ENCODE measurements at places on chromosomes 3 and 15.

DNA sequence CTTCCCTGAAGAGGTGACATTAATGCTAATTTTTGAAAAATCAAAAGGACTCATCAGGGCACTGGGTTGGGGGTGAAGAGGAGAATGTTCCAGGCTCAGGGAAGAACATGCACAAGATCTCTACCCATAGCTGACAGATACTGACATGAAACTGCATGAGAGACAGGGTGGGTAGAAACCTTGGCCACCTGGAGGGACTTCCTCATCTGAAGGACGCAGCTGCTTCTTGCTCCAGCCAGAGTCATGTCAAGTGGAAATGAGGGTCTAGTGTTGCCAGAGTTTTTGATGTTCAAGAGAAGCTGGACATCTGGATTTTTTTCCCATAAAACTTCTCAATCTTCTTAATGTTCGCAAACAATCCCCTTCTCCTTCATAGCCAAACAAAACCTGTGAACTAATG lies 29.7 kb downstream of the AMOTL2 start:
- no peak for DNase-seq

GRCh38 chr3:97579365-97579764 lies 185.2 kb upstream of the ARL6 start:
- DNase-seq = no peak

DNA sequence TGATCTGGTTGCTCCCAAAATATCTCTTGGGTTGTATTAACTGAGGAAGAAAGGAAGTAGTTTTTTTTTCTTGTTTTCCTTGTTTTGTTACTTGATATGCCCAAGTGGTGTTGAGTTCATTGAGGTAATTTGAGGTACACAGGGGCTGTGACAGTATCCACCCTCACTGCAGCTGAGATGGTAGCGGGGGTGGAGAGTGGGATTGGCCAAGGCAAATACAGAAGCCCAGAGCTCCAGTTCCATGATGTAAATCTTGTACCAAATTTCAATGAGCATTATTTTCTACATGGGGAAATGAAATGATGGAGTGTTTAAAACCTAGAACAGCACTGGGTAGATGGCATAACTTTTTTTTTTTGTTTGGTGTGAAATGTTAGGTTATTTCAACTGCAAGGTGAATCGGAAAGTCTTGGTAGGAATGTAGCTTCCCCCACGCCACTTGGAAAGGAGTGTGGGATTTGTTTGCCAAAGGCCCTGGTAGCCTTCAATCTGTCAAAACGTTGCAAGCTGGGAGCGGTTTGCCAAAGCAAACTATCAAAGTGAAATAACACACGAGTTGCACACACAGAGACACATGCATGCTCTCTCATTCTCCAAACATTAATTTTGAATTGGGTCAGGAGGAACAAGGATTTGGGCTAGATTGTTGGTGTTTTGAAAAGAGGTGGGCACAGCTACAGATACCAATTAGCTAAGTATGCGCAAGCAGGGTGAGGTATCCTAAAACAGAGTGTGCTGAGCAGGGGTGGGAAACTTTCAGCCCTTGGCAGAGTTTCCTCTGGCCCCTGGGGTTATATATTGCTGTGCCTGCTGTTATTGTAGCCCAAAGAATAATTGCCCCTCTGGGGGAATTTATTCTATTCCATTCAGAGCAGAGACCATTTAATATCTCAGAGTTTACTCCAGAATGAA lies 34.6 kb downstream of the THSD4 start:
- DNase-seq = no peak

GRCh38 chr3:76643623-76644304 lies 396.1 kb upstream of the ROBO2 start:
- no peak for DNase-seq

GRCh38 chr3:48394391-48394790 lies 22.4 kb downstream of the FBXW12 start:
- DNase-seq = no peak

DNA sequence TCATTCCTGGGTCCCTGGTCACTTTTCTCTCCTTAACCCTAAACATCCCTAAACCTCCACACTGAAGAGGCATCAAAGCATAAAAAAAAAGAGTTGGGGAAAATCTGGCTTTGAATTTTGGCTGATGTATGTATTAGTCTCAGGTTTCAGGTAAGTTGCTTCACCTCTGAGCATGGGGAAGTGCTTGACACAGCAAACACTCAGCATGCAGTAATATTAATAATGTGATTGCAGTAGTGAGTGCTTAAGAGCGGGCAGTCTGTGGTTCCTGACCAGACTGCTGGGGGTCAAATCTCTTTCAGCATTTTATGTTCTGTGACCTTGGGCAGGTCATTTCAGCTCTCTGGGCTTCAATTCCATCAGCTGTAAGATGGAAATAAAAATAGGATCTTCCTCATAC lies 467.9 kb downstream of the SOX2 start:
- DNase-seq = no peak

DNA sequence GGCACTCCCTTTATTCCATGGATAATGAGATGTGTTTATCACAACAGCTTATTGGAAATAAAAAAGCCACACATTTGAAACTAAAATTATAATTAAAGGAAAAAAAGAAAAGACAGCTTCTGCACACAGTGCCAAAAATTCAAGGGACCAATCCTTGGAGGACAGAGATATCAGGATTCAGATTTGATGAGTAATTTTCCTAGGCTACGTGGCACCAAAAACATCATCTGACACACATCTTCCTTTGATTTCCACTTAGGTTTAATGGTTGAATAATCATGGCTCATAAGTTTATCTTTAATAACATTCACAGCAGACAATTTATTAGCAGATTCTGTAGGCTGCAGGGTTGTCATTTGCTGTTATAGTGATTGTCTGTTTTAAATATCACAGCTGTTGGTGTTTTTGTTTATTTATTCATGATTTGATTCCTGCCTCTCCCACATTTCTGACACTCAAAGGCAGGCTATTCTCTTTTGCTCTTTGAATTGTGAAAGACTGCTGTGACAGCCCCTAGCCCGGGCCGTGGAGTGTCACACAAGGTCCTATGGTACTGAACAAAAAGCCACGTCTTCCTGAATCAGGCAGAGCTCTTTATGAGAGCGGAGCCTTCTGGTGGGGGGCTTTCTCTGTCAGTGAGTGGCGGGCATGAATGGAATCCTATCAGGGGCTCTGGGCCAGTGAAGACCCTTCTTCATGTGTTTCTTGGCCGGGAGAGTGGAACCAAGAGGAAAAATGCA lies 708.5 kb downstream of the SQOR start:
- DNase-seq = no peak

- DNase-seq = no peak
These were observed 83.4 kb downstream of the NEK11 start for GRCh38 chr3:131110087-131110486.

DNA sequence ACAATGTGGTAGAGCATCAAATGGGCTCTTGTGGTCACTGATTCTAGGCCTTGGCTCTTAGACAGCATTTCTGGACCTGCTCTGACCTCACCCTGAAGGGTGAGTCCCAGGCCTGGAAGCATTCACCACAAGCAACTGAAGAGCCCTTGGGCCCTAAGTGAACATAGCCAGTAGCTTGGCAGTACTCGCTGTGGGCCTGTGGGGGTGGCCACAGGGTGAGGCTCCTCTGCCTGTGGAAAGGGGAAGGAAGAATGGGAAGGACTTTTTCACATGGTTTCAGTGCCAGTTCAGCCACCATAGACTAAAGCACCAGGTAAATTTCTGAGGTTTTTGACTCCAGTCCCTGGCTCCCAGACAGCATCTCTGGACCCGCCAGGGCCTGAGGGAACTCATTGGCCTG lies 5.1 kb upstream of the ZSCAN2 start:
- no peak for DNase-seq

GRCh38 chr15:31358163-31358562 lies 31.5 kb downstream of the KLF13 start:
- no peak for DNase-seq

- DNase-seq = no peak
These were observed 262.9 kb upstream of the ATP10A start for GRCh38 chr15:26126070-26126469.

DNA sequence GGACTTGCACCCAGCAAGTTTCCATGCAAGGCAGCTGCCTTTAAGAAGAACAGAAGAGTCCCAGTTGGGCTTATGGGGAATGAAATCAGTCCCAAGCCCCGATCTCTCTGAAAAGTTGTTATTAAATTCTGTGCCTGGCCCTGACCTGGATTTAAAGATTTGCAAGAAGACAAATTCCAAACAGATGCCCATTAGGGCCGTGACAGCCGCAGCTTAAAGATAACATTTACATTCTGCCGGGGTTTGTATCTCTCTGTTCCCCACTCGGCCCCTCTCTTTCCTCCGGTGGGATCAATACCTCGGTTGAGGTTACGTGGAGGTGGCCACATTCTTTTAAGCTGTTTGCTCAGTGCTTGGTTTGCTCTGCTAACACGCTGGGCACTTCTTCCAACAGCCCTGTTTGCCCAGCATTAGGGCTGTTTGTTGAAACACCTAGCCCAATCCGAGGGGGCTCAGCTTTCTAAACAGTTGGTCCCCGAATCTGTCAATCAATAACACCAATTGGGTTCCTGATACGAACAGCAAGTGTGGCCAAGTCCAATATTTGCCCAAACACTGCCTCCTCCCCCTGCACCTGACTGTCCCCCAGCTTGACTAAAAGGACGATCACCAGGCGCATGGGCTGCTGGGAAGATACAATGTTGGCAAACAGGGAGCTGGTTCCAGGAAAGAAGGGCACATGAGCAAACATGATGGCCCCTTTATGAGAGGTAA lies 108.6 kb downstream of the RPLP1 start:
- no peak for DNase-seq

- DNase-seq = no peak
These were observed 239.4 kb downstream of the WNT5A start for GRCh38 chr3:55247666-55248065.

- no peak for DNase-seq
These were observed 81.9 kb downstream of the NUP210 start for GRCh38 chr3:13338231-13338630.

- DNase-seq = no peak
These were observed 166.8 kb downstream of the NTRK3 start for GRCh38 chr15:88089731-88090130.

DNA sequence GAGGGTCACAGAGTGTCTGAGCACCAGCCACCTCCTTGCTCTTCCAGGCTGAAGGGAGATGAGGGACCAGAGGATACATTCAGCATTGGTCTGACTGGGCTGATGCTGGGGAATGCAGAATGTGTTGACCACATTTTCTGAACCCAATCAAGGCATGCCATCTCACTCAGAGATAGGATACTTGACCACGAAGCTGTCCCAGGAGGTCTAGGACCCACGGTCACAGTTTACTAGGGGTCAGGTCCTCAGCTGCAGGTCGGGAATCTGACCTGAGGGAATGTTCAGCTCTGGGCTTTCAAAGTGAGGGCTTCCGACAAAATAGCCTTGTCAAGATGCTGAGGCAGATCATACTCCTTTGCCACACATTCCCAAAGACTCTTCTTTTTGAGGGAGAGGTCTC lies 19.6 kb downstream of the PLA2G4E start:
- no peak for DNase-seq

DNA sequence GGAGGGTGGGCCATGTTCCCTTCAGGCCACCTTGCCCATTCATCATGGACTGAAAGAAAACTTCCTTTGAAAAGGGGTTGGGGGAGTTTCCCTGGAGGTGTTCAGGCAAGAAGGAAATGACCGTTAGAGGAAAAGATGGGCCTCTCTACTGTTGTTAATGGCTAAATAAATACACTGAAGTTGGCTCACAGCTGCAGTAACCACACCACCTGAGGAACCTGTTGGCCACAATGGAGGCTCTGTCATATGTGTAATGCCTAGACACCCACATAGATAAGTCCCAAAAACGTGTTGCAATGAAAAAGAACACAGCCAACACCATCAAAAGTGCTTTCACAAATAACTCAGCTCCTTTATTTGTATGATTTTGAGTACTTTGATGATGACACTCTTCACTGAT lies 38.2 kb upstream of the FAM3D start:
- no peak for DNase-seq

GRCh38 chr3:64460877-64461276 lies 226.9 kb downstream of the ADAMTS9 start:
- DNase-seq = no peak

DNA sequence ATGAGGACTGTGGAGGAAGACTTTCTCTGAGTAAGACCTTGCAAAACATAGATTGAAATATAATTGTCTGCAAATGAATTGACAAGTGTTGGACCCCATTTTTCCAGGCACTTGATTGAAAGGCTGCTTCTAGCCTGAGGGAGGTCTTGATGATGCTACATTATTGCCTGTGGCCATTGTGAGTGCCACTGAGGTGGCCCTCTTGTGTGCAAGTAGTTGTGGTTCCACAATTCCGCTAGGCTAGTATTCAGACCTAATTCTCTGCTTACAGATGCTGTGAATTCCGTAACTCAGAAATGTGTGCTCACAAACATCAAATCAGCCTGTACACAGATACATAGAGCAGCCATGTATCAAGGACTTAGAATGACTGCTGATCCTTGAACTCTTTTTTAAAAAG lies 34.7 kb downstream of the FNDC3B start:
- DNase-seq = no peak

DNA sequence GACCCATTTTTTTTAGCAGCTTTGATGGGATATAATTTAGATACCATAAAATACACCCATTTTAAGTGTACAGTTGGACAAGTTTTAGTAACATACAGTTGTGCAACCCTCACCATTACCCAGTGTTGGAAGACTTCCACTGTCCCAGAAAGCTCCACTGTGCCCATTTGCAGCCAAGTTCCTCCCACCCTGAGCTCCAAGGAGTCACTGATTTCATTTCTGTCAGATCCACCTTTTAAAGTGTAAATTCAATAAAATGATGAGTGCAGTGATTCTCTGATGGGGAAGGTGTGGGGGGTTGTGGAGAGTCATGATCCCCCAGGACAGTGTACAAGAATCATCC lies 93.2 kb upstream of the IGF1R start:
- DNase-seq = no peak

- DNase-seq = no peak
These were observed 682 bp downstream of the ETFA start for GRCh38 chr15:76310475-76311099.

- DNase-seq = no peak
These were observed 34.0 kb downstream of the RHCG start for GRCh38 chr15:89462198-89462912.

GRCh38 chr15:74937272-74937589 lies 642 bp downstream of the COX5A start:
- no peak for DNase-seq

GRCh38 chr15:48096813-48097212 lies 24.0 kb upstream of the SLC24A5 start:
- no peak for DNase-seq

GRCh38 chr3:54949491-54950044 lies 21.7 kb upstream of the LRTM1 start:
- no peak for DNase-seq

GRCh38 chr15:97747342-97747741 lies 213.2 kb upstream of the ARRDC4 start:
- no peak for DNase-seq

- DNase-seq = no peak
These were observed 63.4 kb upstream of the ADAMTS17 start for GRCh38 chr15:100405179-100405578.

- DNase-seq = no peak
These were observed 9.4 kb downstream of the TP53BP1 start for GRCh38 chr15:43483297-43484128.

DNA sequence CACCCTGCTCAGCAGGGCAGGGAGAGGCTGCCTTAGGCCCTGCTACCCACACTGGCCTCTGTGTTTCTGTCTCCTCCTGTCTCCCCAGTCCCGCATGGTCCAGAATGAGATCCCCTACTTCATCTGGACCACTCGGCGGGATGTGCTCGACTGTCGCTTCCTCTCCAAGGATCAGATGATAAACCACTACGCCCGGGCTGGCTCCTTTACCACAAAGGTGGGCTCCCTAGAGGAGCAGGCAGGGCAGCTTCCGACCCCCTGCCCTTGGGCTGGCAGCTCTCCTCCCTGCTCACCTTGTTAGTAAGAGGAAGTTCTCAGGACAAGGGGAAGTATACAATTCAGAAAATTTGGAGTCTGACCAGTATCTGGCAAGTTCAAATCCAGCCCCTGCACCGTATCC lies 5.9 kb downstream of the TTLL3 start:
- no peak for DNase-seq

Measured in effector CD8-positive, alpha-beta T cell (primary cell).